CD4-positive, alpha-beta T cell treated with Interleukin-6 for 4 hours (primary cell): ENCODE measurements at places on chromosomes 11 and 22.

DNA sequence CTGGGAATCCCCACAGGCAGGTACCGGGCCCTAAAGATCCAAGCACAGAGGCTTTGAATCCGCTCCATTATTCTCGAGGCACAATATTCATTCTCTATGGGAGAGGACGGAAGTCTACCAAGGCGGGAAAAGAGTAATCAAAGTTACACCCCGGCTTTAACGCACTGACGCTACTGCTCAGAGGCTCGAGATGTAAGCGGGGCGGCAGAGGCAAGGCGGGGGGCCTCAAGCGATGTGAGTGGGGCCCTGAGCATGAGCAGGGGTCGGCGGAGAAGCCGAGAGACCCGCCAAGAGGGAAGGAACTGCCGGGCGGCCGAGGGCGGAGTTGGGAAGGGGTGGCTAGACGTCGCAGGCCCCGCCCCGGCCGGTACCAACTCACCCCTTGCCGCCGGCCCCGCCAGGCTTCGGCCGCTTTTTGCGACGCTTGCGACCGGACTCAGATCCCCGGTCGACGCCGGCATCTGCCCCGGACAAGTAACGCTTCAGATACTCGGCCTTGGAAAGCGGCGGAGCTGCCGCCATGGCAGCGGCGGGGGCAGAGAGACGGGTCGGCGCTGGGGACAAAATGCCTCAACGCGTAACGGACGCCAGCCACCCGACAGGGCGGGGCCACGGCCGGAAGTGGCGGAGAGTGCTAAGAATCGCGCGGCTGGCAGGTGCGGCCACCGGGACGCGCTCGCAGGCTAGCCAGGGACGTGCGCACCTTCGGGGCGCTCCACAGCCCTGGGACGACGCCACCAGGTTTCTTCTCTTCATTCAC is at the start of gene BUD13:
Gene BUD13, minus strand, starts transcription at position 545 of the 760 bp plus-strand sequence. Its CDS starts 23 bp downstream, at position 522.
- DNase-seq: peak; percentile 94

GRCh38 chr11:64887757-64888405 is 9.5 kb upstream of the EHD1 start:
- peak; percentile 88 for DNase-seq

DNA sequence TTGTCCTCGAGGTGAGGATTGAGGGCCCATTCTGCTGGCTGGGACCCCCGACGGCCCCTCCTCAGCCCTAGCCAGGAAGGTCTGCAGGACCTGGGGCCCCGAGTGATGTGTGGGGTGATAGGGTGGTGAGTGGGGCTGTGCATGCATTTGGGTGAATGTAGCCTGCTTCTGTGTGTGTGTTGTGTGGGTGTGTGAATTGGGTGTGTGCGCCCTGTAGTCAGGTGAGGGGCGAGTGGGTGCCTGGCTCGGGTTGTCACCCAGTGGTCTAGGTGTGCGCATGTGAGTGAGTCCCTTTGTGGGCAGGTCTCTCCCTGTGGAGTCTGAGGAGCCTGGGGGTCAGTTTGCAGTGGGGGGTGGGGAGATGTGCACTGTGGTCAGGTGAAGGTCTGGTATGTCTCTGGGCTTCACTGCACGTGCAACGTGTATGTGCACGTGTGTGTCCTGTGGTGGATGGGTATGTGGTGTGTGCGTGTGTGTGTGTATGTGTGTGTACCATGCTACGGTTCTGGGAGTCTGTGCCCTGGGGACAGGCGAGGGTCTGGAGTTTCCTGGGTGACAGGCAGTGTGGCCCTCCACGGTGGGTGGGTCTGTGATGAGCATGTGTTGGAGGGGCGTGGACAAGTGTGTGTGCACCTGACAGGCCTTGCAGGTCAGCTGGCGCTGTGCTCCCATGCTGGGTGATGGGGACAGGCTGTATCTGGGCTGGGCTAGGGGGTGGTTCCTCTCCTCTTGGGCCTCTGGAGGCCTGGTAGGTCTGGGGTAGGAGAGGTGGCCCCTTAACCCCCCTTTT is 1.0 kb downstream of the TMEM151A start:
- DNase-seq: no peak

- DNase-seq: no peak
Measured at GRCh38 chr11:117442049-117442868, 114.6 kb downstream of the CEP164 start.

- DNase-seq: no peak
Measured at GRCh38 chr22:39565414-39565944, 5.1 kb upstream of the CACNA1I start.

DNA sequence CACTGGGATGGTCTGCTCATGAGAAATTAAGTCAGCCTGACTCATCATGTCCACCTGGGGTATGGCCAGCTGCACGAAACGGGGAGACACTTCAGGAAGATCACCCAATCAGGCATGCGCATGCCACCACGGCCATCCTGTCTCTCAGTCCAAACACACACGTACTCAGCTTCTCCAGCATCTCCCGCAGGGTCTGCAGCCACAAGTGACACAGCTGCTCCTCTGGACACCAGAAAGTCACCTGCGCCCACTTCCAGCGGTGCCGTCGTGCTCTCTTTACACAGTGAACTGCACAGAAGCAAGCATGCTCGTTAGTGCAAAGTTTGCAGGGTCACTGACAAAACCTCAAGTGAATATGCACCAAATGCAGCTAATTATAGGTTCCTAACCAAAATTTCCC is 18.1 kb downstream of the CERK start:
- DNase-seq: no peak

- no peak for DNase-seq
Measured at GRCh38 chr11:12901874-12902481, 107.1 kb upstream of the RASSF10 start.

- DNase-seq: no peak
Measured at GRCh38 chr11:44017443-44018126, 30.2 kb upstream of the ACCSL start.

DNA sequence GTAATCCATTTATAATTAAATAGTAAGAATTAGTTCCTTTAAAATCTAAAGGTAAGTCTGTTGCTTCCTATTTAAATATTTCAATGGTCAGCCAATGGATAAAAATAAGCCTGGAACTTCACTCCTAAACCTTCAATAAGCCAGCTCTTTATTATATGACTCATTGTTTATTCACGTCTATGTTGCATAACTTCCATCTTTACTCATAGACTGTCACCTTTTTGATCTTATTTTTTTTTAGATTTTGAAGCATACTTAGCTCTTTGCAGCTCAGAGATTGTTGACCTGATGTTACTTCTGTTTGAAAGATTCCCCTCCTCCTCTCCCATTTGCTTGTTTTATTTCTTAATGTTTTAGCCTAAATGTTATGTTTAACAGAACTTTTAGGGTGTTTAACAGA is 1571.2 kb upstream of the RAG2 start:
- no peak for DNase-seq

DNA sequence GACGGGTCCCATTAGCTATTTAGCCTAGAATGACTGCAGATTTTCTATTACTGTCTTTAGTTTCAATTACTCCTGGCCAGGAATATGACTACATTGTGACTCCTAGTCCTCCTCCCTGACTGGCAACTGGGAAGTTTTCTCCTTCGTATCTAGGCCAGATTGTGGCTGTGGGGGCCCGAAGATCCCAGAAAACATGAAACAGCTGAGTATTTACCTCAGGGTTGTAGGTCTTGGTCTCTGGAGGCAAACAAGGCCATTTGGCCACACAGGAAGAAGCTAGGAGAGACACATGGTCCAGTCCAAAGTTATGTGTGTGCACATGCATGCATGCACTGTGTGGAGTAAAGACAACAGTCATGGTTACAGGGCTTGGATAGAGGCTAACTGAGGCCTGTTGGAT is 10.2 kb upstream of the GDPD4 start:
- no peak for DNase-seq

- no peak for DNase-seq
Measured at GRCh38 chr11:130411223-130411622, 17.2 kb downstream of the ADAMTS8 start.

- DNase-seq: peak; percentile 38
Measured at GRCh38 chr11:34512840-34513681, 533 bp downstream of the ELF5 start.

DNA sequence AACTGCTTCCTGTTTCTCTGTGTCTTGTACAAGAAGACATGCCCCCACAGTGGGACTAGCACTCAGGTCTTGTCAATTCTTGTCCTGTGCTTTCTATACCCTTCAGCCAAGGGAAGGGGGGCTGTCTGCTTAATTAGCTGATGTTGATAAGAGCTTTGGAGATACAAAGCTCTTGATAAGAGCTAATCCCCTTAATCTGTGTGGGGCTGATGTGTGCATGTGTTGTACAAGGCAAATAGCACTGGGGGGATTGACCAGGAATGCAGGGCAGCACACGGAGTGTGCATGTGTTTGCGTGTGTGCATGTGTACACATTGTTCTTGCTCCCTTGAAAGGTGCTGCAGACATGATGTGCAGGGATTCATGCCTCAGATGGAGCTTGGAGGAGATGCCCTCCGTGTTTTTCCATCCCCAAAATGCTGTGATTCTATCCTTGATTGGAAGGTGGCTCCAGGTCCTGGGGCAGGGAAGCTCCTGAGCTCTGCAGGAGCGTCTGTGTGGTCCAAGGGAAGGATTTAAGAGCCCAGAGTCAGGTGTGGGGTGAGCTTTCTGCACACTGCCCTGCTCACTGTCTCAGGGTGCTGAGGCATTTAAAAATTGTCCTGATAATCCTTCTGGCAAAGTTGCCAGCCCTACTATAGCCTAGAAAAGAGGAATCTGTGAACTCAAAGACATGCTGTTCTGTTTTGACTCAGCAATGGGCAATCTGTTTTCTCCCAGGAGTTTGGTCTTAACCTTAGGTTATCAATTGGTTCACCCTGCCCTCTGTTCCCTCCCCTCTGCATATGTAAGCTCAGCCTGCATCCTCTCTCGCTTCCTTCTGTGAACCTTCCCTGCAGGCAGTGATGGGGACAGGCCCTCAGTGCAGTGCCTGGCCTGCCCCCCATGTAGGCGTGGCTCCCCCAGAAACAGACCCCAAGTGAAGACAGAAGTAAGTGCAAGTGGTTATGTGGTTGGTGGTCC is 102.0 kb downstream of the GRIK4 start:
- no peak for DNase-seq

- DNase-seq: no peak
Measured at GRCh38 chr11:132683602-132684001, 848.7 kb downstream of the OPCML start.

GRCh38 chr11:42049650-42050049 is 590.2 kb upstream of the LRRC4C start:
- no peak for DNase-seq

DNA sequence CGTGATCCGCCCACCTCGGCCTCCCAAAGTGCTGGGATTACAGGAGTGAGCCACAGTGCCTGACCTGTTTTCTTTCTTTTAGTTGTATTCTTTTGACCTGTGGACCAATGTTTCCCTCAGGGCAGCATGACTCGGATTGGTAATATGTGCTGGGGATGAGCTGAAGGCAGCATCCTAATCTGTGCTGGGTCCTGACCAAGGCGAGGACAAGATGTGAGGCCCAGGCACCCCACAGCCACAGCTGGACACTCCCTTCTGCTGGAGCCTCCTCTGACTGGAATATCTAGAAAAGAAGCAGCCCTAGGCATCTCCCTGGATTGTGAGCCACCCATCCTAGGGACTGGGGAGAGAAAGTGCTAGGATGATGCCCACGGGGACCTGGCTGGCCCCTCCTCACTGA is 105.4 kb downstream of the PDE2A start:
- no peak for DNase-seq
